Mesenchymal stem cell (in vitro differentiated cells and primary cell): ENCODE measurements at places on chromosomes 5 and 9.

DNA sequence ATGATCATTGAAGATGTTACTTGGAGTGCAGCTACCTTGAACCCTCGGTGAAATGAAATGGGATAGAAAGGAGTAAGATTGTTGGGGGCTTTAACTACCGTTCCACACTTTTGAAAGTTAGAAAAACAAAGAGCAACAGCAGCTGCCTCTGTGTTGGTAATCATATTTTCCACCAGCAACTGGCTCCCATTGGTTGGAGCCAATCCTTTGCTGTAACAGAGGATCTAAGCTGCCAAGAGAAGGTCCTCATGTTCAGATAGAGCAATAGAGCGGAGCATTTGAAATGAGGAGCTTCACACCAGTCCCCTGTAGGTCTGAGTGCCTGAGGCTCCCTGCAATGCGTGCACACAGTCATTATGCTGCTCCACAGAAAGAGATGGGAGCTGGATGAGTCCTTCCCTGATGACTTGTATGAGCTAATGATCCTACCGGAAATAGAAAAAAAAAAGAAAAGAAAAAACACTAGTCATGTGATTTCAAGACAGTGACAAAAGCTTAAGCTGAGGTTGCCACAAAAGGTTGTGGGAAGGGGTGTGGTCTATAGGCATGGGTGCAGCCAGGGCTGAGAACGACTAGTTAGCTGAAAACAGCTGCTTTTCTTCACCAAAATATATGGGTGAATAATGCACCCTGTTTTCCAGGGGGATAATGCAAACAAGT, 300.7 kb downstream of the MLLT3 start:
- DNase-seq = no peak

- DNase-seq = peak; percentile 96
These were observed 795 bp upstream of the PJA2 start for GRCh38 chr5:109410389-109411148.

DNA sequence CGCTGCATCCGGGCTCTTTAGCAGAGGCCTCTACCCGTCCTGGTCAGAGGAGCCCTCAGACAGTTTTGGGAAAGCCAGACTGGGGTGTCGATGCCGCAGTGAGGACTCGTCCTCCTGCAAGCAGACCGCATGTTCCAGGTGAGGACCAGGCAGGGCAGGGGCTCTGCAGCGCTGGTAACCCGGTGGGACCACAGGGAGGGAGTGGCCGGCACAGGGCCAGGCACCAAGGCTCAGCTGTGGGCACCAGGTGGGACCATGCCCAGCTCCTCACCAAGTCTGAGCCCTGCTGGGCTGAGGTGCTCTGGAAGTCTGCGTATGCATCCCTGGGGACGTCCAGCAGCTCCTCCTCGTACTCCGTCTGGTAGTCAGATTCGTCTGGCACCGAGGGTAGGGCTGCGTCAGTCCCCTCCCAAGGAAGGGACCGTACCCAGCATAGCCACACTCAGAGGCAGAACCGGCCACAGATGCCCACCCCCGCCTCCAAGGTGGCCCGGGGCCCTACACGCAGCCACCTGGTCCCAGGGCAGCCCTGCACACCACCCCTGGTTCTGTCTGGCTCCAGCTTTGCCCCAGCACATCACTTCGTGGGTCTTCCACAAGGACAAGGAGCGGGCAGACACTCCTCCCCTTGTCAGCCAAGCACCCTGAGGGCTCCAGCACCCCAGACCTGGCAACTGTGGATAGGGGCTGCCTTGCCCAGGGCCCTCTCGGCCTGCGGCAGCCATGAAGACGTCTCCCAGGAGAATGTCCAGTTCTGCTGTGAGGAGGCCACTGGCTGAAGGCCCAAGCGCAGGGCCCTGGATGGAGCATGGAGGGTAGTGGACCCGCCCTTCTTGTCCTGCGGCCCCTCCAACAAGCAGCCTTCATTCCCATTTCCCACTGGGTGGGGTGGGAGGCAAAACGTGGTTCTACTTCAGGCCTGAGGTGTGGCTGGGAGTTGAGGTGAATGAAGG, 1.5 kb upstream of the NSMF start:
- DNase-seq = no peak

GRCh38 chr9:134136118-134136995, 475 bp downstream of the WDR5 start:
- peak; percentile 37 for DNase-seq

GRCh38 chr5:136210259-136210658, 17.3 kb upstream of the SMIM32 start:
- peak; percentile 7 for DNase-seq

DNA sequence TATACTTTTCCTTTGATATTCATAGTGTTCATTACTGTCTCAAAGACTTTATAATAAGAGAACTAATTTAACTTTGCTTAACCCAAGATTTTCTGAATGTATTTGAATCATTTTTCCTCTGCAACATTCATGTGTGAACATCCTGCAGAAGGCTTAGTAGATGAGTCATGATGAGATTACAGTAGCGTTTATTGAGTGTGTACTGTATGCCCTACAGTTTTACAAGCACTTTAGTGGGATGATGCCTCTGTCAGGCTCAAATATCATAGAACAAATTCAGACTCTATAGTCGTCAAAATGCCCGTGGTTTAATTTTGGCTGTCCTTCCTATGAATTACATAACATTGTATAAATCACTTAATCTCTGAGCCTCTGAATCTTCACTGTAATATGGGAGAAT, 41.2 kb downstream of the FYB1 start:
- DNase-seq = no peak

DNA sequence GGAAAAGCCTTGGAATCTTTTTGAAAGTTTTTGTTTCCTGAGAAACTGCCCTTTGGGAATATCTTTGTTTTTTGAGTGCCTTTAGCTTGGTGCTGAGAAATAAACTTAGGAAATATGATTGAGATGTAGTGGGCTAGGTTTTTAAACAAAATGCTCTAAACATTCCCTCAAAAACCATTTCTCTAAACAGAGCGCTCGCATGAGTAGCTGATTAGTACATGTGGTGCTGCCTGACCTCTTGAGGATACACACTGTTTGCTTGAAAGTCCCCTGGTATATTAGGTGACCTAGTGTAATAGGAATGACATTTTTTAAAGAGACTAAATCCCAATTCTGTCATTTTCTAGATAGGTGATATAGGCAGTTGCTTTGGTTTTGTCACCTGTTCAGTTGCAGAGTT, 132.3 kb downstream of the ADAMTSL1 start:
- DNase-seq = peak; percentile 15

- DNase-seq = no peak
These were observed 13.0 kb upstream of the HSPA9 start for GRCh38 chr5:138588013-138588788.

- DNase-seq = no peak
These were observed 67.6 kb upstream of the RANBP3L start for GRCh38 chr5:36369219-36369690.

- no peak for DNase-seq
These were observed 257.7 kb upstream of the KLF9 start for GRCh38 chr9:70672161-70672649.

GRCh38 chr5:5384660-5385330, 37.7 kb upstream of the ICE1 start:
- DNase-seq = no peak

- no peak for DNase-seq
These were observed 22.8 kb downstream of the RGS3 start for GRCh38 chr9:113486327-113486726.

DNA sequence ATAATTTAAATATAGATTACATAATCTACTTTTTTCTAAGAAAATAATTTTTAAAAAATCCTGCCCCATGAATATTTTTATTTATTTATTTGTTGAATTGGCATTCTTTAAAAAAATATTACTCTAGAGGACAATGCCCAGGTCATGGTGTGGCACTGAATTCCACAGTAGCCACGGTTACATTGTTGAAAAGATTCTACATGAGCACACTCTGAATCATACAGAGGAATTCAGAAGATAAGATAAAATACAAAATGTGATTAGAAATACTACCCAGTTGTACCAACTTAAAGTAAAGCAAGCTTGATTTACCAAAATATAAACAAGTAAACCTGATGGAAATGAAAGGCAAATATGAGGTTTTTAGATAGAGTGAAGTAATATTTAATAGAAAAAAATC, 183.7 kb downstream of the HCN1 start:
- no peak for DNase-seq

DNA sequence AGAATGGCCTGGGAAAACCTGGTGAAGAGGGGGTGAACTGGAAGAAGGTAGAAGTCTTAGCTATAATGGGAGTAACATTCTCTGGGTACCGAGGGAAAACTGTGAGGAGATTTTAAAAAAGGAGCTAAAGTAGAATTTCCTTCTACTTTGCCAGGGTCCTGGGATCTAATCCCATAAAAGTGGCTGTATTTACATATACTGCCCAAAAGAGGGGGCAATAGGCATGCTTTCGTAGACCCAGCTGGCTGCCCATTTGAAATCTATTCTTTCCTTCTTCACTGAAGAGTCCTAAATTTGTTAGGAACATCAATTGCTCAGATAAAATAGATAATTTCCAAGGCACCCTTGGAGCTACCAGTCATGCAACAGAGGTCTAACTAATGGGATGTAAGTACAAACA, 159.2 kb downstream of the CDC42SE2 start:
- DNase-seq = peak; percentile 28

- no peak for DNase-seq
These were observed 759.1 kb downstream of the PRELID2 start for GRCh38 chr5:145076040-145076439.
